ENCODE measurements at places on chromosomes 13 and 19.

- no peak for DNase-seq
These were observed 532.7 kb upstream of the SPRY2 start for GRCh38 chr13:80873589-80873988.

GRCh38 chr19:17333611-17334413 is 843 bp downstream of the ANO8 start:
- peak; percentile 64 for DNase-seq

DNA sequence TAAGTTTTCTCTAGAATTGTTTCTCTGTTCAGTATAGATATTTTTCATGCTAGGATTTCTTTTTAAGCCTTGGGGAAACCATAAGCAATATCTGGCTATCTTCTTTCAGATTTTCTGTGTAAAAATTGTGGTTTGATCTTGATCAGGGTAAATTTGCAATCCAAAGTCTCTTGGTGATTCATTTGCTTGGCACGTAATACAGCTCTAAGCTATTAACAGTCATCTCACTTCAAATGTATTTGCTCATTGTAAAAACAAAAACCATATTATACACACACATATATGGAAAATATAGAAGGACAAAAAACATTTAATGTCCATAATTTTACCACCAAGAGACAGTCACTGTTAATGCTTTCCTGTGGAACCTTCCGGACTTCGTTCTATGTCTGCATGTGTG is 191.0 kb downstream of the SHISA2 start:
- DNase-seq = no peak

GRCh38 chr19:33039108-33039599 is 25.5 kb downstream of the RHPN2 start:
- no peak for DNase-seq

- no peak for DNase-seq
These were observed 49.6 kb downstream of the MYO9B start for GRCh38 chr19:17125062-17125727.

- DNase-seq = no peak
These were observed 127.8 kb upstream of the SPACA7 start for GRCh38 chr13:112248406-112248760.

DNA sequence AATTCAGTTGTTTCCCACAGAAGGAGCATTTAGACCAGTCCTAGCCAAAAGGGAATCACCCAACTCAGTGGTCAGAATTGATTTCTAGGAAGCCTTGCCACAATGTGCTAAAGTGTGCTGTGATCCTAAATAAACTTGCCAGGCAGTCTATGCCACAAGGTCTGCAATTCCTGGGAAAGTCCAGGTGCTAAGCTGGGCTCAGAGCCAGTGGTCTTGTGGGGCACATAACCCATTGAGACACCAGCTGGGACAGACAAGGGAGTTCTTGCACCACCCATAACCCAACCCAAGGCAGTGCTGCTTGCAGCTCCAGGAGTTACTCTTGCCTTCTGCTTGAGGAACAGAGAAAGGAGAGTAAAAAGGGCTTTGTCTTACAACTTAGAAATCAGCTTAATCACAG is 489.5 kb upstream of the SPRY2 start:
- no peak for DNase-seq

- no peak for DNase-seq
These were observed 1676.9 kb downstream of the PCDH9 start for GRCh38 chr13:65553096-65553727.

GRCh38 chr19:5250127-5250659 is 90.4 kb downstream of the PTPRS start:
- no peak for DNase-seq

DNA sequence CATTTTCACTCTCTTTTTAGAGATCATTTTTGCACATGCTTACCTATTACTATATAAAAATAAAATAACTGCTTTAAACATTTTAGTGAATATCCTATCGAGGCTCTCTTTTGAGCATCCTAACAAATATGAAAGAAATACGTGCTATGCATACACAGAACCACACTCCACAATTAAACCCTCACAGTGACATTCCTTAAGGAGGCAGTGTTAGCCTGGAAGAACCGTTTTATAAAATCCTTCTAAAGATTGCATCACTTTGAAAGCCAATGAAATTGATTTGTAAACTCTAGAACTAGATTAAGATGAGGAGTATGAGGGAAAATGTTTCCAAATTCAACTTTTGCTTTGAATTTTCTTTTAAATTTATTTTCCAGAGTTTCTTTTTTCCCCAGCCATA is 11.1 kb upstream of the ENOX1 start:
- no peak for DNase-seq

DNA sequence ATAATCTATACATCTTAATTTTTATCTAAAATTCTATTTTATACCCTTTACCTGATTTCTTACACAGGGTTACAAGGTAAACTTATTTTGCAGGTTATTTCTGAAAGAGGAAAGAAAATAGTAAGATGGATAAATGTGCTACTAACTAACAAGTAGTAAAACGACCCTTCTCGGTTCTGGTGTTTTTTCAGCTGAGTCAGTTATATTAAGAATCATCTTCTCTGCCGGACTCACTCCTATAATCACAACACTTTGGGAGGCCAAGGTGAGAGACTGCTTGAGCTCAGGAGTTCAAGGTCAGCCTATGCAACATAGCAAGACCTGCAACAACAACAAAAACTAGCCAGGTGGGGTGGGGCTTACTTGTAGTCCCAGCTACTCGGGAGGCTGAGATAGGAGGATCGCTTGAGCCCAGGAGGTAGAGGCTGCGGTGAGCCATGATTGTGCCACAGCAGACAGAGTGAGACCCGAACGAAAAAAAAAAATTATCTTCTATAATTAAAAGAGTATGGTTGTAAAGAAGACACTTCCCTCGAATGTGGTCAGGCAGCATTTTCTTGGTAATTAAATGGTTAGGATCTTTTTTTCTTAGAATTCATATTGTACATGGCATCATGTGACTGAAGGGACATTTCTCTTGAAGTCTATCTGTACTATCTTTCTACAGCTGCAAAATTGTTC is 27.9 kb upstream of the RCBTB2 start:
- DNase-seq = no peak

DNA sequence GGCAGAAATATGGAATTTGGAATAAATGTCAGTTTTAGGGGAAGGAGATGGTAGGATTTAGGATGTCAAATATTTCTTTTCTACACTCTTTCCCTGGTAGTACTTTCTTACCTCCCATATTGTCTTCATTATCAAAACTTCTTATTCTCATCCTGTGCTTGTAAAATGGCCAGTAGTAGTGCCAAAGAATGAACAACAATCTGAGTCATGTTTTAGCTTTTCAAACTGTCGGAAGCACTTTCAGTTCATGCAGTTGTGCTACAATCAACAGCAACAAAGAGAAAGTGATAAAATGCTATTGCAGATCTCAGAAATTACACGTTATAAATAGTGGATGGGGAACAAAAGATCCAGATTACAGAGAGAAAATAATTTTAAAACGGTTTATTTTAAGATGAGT is 193.7 kb upstream of the RXFP2 start:
- no peak for DNase-seq

DNA sequence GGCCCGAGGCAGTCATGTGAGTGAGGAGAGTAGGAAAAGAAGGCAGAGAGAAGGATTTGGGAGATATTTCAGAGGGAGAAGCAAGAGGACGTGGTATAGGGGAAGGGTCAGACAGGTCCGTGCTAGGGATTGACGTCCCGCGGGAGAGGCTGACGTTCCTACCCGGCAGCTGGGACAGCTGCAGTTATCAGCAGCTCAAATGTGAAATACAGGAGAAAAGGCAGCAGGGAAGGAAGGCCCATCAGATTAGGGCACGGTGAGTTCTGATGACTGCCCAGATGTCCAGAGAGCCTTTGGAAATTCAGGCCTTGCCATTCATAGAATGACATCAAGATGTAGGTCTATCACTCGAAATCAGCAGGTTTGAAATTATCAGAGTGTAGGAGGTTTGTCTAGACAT is 88.4 kb downstream of the IRS2 start:
- DNase-seq = no peak

DNA sequence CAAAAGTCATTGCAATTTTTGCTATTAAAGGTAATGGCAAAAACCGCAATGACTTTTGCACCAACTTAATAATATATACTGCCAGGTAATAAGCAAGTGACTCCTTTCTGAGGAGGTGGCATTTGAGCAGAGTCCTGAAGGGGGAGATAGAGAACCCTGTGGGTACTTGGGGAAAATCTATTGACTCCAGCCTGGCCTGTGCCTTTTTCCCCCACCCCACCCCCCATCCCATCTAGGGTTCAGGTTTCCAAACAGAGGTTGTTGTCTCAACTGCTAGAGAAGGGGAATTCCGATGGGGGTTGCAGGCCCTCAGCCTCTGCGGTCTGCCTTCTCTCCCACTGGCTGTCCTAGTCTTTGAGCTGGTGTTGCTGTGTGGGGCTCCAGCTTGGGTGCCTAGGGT is 11.5 kb downstream of the S1PR2 start:
- DNase-seq = no peak

GRCh38 chr13:113874579-113875428 is 10.9 kb upstream of the GAS6 start:
- no peak for DNase-seq

DNA sequence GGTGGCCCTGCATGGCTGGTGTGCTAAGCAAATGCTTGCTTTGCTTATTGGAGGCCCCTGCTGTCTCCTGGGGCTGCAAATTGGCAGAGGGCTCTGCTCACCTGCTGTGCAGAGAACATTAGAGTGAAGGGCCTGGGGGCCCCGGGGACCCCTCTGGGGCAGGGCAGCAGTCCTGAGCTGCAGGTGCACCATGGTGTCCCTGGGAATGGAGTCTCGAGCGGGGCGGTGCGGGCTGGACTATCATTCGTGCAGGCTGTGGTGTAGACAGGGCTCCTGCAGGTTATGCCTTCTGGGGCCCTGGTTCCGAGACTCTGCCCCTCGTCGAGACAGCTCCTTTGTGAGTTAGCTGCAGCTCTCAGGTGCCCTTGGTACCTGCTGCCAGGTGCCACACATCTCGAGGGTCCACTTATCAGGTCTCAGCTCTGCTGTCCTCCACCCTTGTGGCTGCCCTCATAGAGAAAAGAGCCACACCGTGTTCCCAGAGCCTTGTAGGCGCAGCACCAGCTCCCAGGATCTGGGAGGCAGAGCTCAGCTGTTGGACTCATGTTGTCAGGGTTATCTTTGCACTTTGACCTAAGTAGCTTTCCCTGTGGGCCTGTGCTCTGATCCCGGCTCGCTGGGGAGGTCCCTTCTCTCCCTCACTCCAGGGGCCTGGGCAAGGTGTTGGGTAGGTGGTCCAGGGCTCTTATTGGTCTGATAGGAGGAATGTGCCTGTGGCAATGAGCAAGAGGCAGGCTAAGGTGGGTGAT is 58.0 kb upstream of the ZNF536 start:
- no peak for DNase-seq

DNA sequence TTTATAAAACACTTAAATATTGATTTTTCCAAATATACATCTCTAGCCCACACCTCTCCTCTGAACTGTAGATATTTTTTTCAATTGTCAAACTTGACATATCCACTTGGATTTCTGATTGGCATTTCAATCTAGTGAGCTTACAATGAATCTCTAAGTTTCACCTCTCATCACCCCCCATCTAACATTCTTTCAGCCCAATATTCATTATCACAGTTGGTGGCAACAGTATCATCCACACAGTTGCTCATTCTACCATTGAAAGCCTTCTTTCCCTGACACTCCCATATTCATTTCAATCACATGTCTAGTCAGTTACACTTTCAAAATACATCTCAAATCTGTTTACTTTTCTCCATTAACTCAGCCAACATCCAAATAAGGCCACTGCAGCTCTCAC is 385.2 kb downstream of the PCDH20 start:
- DNase-seq = no peak

- DNase-seq = no peak
These were observed at the start of gene TEX29 for GRCh38 chr13:111319998-111320911. TSS of gene TEX29 (plus strand) at chr13:111320642. CDS start at chr13:111320891, 249 bp downstream.

GRCh38 chr13:108680011-108680410 is 50.6 kb downstream of the MYO16 start:
- no peak for DNase-seq

DNA sequence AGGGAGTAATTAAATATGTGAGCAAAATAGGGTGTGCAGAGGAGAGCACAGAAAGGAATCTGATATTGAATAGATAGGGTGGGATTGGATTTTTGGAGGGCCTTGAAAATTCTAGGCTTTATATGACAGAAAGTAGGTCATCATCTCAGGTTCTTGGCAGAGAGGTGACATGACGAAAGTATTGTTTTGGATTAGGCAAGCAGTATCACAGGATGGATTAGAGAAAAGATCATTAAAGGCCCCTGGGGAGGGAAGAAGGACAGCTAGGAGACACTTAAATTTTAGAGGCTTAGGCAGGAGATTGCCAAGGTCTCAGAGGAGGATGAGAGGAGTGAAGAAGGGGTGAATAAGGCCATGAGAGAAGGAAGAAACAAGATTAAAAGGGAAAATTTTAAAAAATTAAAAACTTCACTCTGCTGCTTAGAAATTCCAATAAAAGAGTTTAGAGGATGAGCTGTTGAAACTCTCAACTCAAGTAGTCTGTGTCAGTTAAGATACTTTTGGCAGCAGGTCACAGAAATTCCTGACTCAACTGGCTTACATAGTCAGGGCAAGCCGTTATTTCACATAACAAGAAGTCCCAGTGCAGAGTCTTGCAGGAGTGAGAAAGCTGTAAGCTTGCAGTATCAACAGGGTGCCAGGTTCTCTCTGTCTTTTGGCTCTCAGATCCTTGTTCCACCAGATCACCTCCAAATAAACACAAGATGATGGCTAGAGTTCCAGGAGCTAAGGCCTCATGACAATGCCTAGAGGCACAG is 8.8 kb downstream of the GPC6 start:
- DNase-seq = no peak

GRCh38 chr19:49210108-49210900 is 52.7 kb downstream of the TRPM4 start:
- no peak for DNase-seq

DNA sequence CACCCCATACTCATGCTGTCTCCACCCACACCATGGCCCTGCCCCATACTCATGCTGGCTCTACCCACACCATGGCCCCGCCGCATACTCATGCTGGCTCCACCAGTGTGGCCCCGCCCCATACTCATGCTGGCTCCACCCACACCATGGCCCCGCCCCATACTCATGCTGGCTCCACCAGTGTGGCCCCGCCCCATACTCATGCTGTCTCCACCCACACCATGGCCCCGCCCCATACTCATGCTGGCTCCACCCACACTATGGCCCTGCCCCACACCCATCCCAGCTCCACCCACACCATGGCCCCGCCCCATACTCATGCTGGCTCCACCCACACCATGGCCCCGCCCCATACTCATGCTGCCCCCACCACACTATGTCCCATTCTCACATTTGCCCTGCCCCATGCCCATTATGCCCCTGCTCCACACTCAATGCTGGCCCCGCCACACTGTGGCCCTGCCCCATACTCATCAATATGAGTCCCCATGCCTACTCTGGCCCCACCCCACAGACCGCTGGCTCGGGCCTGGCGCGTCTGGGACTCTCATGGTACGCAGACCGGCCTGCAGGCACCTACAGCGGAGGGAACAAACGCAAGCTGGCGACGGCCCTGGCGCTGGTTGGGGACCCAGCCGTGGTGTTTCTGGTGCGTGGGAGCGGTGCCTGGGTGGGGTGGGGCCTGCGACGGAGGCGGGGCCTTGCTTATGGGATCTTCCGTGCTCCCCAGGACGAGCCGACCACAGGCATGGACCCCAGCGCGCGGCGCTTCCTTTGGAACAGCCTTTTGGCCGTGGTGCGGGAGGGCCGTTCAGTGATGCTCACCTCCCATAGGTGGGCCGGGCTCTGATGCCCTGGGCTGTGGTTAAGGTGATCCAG is 3.7 kb upstream of the ARHGAP45 start:
- no peak for DNase-seq

GRCh38 chr13:91632086-91632485 is 233.7 kb downstream of the GPC5 start:
- peak; percentile 9 for DNase-seq
